ENCODE measurements at places on chromosomes 3 and 15. TPM values are rescaled to one million over a fixed set of nuclear protein-coding genes. Genes with fewer than 3 reads are reported as not detected.

DNA sequence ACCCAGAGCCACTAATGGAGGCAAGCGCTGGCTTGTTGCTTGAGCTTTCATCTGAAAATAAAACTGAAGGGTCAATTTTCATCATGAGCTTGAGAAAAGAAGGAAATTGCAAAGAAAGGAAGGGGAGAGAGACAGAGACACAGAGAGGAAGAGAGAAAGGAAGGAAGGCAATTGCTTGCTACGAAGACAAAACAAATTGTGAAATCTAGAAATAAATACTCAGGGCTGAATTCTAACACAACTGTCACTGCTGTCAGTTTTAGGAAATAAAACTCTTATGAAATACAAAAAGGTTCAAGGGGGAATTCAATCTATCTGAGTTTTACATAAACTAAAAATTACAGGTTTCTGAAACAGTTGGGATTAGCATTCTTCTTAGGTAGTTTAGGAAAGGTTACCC, 36.7 kb downstream of the FOXP1 start:
- DNase-seq: no peak

The STRA6 gene
- total RNA-seq: 17.7 TPM

DNA sequence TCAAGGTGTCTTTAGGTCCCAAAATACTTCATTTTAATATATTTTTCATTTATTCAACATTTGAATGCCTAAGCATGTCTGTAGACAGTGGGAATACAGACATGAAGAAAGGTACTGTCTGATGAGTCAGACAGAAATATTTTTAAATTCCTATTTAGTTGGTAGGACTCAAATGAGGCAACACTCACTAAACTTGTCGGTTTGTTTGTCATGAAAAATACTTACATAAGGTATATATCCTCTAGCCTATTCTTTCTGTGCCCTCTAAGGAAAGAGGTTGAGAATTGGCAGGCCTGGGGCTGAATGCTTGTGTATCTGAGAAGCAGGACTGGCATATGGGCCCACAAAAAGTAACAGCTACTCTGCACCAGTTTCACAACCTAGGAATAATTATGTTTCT, 423.6 kb upstream of the MDFIC2 start:
- no peak for DNase-seq

GRCh38 chr3:61114316-61114953, 136.8 kb downstream of the FHIT start:
- no peak for DNase-seq

DNA sequence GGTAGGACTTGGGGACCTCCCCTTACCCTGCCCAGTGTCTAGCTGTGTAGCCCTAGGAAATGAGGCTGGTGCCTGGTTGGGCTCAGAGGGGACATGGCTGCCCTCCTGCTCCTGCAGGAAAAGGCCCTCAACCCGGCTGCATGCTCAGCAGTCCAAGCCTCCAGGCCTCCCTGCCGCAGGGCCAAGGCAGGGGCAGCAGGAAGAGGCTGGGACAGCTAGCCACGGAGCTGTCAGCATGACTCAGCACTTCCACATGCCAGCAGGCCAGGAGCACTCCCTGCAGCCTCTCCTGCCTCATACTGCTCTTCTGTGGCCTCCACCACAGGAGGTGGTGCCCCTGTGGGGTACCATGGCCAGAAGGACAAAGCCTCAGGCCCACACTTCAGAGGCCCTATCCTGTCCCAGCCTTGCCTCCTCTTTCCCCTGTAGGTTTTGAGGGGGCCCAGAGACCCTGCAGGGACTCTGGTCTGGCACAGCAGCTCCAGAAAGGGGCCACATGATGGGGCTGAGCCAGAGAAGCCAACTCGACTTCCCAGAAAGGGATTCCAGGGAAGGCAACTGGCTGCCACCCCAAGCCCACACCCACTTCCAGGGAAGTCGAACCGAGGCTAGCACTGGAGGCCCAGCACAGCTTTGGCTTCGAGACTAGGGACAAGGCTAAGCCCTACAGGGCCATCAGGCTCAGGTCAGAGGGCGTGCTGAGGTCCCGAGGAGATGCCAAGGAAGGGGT, 19.5 kb downstream of the TKT start:
- peak; percentile 68 for DNase-seq

The FOXB1 gene
- total RNA-seq: not detected

The ACKR2 gene
- 0.74 TPM for total RNA-seq

DNA sequence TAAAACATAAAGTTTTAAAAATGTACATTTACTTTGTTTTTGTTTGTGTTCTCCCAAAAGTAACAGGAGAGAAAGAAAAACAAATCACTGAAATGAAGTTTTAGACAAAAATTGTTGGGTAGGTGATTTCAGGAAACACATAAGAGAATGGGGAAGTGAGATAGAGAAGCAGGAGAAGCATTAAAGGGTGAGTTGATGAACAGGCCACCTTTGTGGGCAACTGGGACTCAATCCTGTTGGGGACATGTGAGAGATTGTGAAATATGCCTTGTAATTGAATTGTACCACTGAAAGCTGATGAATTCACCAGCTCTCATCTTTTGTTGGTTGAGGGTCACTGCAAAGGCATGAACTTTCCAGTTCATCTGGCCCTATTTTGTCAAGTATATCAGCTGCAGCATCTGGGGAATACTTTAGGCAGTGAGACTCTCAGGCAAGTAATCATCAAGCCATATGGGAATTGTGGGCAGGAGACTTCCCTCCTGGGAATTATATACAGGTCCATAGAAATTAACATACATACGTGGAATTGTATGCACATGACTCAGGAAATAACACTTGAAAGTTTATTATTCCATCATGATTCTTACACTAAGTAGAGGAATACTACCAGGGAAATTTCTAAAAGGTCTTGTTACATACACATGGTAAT, 181.0 kb downstream of the ZBBX start:
- no peak for DNase-seq

DNA sequence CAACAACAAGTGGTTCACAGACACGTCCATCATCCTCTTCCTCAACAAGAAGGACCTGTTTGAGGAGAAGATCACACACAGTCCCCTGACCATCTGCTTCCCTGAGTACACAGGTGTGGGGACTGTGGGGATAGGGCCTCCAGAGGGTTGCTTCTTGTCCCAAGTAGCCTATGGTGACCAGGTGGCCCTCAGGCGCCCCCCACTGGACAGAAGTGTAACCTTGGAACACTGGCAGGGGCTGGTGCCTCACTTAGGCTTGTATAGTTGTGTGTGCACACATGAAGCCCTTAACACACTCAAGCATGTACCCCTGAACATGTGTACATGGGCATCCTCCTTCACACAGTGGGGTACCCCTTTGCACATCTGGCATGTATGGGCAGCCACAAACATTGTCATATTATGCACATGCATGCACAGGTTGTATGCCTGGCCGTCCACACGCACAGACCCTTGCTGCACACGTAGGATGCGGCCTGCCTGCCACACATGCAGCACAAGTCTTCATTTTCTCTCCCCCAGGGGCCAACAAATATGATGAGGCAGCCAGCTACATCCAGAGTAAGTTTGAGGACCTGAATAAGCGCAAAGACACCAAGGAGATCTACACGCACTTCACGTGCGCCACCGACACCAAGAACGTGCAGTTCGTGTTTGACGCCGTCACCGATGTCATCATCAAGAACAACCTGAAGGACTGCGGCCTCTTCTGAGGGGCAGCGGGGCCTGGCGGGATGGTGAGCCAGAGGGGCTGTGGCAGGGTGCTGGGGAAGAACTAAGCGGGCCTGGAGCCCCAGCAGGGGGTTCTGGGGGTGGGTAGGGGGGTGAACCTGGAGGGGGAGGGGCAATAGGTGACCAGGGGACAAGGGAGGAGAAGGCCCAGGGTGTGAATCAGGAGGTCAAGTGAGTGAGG, 11.7 kb upstream of the SEMA3B start:
- peak; percentile 40 for DNase-seq

The TTC23 gene
- total RNA-seq: 34.1 TPM

DNA sequence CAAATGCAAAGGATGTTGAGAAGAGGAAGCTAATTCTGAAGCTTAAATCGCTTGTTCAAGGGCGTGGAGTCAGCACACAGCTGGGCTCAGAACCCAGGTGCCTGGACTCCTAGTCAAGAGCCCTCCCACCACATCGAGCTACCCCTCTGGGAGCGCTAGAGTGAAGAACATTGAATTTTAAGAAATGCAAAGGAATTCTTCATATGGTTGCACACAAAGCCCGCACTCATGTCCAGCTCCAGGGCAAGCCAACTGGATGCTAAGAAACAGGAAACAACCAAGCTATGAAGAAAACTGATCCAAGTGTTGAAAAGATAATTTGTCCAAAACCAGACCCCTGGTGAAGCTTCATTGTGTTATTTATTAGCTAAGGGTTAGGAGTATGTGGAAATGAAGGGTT, 122.3 kb downstream of the ALDH1A2 start:
- DNase-seq: no peak

GRCh38 chr3:129989414-129989813, 14.9 kb downstream of the TRH start:
- no peak for DNase-seq

DNA sequence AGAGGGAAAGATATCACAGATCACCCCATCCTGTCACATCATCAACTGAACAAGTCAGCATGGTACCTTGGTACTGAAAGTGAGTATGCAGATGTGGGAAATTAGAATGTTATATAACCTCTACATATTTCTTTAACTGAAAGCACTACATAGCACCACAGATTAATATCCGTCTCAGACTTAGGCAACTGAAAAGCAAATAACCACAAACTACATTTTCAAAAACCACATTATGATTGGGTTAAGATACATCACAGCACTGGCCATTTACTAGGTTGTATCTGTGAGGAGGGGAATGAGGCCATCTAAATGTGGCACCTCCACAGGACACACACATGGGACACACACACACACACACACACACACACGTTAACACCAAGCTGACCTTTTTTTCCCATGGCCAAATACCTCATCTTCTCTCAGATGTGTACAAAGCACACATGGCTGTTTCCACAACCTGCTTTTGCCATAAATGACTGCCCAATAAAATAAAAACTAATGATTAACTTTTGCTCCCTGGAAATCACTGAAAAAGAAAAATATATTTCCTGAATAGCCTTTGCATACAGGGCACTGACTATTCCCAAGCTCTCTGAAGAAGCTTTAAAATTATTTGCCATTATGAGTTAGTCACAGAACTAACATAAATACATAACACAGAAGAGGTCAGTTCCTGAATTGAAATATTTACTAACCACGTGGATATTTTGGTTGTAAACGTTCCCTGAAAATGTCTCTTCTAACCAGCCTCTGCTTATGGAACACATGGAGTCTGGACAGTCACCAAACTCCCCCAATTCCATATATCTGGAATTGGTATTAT, 60.1 kb downstream of the SUMF1 start:
- peak; percentile 69 for DNase-seq

DNA sequence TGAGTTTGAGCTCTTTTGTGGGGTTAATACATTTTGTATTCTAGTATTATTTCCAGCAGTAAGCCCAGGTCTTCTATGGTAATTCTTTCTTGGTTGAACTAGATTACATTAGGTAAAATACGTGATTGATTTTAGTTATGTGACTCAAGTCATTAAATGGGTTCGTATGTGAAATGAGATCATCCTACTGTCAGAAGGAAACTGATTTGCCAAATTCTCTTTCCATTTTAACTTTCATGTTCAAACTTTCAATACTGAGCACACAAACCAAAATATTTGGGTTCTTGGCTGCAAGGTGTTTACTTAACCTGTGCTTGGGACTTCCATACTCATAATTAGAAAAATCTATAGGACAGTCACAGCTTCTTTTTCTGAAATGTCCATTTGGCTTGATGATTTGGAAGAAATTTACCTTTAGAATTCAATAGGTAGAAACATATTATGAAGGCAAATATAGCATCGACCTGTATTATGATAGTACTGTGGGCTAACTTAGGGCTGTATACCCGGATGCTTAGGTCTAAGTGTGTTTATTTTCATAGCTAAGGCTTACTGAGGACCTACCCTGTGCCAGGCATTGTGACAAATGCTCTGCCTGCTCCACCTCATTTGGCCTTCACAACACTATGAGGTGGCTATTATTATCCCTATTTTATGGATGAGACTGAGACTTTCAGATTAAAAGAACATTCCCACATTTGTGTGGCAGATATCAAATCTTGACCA, 631.8 kb upstream of the GRM7 start:
- no peak for DNase-seq

DNA sequence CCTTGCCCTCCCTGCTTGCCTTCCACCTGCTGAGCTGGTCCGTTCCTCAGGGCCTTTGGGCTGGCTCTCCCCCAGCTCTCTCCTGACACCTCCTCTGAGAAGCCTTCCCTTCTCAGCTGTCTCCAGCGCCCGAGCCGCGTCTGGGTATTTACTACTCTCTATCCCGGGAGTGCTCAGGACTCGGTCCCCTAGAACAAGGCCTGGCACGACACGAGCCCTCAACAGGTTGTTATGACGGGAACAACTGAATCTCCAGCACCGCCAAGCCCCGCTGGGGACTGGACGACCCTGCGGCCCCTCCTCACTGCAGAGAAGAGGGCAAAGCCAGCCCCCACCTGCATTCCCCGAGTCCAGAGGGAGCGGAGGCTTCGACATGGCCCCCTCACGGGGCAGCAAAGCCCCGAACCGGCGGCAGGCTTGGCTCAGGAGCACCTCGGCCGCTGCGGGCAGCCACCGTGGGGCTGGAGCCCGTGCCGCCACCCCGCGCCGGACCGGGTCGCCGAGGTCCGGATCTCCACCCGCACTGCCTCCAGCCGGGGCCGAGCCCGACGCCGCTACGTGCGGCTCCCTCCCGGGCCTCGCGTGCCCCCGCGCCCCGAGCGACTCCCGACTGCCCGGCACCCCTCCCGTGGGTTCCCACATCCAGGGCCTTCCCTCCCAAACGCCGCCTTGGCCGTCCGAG, 792 bp downstream of the TPRA1 start:
- DNase-seq: peak; percentile 17

DNA sequence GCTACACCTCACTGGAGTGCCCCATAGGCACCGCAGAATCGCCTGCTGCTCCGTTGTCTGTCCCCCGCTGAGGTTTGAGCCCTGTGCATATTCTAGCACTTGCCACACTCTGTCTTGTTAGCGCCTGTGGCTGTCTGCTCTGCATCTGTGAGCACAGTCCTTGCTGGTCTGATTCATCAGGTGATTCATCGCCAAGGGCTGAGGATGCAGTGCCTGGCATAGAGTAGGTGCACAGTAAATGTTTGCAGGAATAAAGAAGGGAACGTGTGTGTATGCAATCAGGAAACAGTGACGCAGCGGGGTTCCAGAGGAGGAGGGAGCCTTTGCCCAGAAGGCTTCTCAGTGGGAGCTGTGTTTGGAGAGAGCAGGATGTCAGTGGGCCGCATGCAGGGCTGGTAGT, 124.0 kb upstream of the PLXNA1 start:
- DNase-seq: peak; percentile 76

GRCh38 chr3:137008131-137008530, 50.3 kb downstream of the IL20RB start:
- no peak for DNase-seq

DNA sequence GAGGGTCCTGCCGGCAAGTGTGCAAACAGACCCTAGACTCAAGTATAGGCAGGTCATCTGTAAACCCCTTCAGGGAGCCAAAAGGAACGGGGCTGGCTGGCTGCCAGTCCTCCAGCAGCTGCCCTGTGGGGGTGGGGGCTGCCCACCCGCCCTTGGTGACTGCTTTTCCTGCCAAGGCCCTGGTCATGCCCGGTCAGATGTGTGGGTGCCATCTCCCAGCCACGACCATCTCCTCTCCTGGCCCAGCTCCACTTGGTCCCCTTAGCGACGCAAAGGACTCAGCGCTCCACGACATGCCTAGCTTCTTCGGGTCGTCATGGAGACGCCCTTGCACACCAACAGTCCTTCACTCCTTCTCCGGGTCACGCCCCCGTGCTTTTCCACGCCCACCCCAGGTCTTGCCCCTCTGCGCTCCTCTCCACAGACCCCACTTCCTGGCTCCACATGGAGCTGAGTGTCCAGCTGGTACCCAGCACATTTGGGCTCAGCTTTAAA, 2.4 kb downstream of the MUC4 start:
- no peak for DNase-seq

Data from Caki2 (cell line).